ENCODE measurements at places on chromosomes 16 and 17.

GRCh38 chr17:20210614-20211013, 201.5 kb downstream of the SPECC1 start:
- DNase-seq, result no peak

DNA sequence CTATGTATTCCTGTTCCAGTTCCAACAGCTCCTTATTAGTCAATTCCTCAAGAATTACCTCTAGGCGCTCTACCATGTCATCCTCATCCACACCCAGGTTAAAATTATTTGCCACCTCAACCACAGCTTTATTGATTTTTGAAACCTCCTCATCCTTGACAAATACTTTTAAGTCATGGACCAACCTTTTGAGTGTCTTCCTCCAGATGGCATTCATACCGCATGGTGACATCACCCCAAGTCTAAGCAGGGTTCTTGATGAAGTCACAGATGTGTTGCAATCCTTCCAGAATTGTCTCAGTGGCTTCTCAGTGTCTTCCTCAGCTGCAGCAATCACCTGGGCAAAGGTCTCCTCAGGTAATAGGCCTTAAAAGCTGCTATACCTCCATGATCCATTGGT, 40.1 kb downstream of the BCL7C start:
- no peak for DNase-seq

DNA sequence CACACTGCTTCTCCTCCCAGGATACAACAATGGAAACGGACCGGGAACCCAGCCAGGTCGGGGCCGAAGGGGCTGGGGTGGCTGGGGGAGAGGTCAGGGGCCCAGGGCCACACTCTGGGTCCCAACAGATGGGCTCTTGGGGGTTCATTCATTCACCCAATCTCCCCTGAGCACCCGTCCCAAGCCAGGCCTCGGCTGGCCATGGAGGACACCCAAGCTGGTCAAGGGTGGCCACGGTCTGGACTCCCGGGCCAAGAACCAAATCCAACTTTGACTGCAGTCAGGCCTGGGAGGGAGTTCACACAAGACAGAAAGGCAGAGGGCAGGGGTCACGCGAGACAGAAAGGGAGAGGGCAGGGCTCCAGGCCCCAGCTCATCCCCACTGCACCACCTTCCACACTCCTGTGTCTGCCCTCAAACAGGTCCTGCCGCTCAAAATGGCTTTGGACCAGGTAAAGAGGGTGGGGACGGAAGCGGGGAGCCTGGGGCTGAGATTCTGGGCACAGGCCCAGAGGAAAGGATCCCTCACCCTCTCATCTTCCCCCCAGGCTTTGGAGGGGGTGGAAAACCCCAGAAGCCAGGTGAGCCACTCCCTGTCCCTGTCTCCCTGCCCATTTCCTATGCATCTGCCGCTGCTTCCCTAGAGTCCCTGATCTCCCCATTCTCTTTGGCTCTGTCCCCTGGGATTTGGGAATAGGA, 12.3 kb upstream of the PKMYT1 start:
- no peak for DNase-seq

- DNase-seq, result no peak
Observed at GRCh38 chr17:28684963-28685362, 23.0 kb downstream of the SUPT6H start.

DNA sequence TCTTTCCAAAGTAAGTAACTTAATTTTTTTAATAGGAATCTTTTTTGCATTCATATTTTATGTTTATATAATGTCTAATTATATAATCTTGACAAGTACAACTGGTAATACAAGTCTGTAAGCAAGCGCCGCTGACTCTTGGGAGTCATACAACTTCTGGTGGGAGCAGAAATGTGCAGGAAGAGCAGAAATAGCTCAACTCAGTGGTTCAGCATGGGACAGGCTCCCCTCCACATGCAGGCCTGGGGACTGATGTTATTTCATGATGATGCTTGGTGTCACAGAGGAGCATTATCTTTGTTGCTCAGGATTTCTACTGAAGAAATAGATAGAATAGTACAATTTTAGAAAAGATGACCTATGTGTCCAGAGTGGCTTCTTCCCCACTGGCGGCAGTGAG, 10.7 kb downstream of the UQCRC2 start:
- DNase-seq, result no peak

DNA sequence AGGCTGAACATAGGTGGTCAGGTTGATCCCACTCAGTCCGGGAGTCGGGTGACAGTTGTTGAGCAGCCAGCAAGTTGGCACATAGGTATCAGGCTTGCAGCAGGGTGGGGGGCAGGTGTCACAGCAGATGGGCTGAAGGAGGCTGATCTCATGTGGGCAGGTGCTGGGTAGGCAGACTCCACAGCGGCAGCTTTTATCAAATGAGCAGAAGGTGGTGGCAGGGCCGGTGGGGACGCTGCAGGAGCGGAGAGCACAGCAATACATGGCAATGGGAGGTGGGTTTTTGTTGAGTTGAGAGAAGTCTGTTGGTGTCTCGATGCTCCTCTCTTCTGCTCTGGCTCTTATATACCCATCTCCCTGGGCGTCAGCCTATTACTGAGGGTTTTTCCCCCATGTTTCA, at the start of gene KRTAP3-1:
Gene KRTAP3-1 (minus strand): TSS at position 318 of the 400 bp plus-strand sequence. CDS start 54 bp downstream, at position 264.
- no peak for DNase-seq

- DNase-seq, result no peak
Observed at GRCh38 chr17:69870751-69871199, 204.2 kb upstream of the KCNJ16 start.

- peak; percentile 4 for DNase-seq
Observed at GRCh38 chr16:78925083-78925767, 675.3 kb downstream of the MAF start.

GRCh38 chr16:76309639-76310335, 32.6 kb downstream of the CNTNAP4 start:
- DNase-seq, result no peak

DNA sequence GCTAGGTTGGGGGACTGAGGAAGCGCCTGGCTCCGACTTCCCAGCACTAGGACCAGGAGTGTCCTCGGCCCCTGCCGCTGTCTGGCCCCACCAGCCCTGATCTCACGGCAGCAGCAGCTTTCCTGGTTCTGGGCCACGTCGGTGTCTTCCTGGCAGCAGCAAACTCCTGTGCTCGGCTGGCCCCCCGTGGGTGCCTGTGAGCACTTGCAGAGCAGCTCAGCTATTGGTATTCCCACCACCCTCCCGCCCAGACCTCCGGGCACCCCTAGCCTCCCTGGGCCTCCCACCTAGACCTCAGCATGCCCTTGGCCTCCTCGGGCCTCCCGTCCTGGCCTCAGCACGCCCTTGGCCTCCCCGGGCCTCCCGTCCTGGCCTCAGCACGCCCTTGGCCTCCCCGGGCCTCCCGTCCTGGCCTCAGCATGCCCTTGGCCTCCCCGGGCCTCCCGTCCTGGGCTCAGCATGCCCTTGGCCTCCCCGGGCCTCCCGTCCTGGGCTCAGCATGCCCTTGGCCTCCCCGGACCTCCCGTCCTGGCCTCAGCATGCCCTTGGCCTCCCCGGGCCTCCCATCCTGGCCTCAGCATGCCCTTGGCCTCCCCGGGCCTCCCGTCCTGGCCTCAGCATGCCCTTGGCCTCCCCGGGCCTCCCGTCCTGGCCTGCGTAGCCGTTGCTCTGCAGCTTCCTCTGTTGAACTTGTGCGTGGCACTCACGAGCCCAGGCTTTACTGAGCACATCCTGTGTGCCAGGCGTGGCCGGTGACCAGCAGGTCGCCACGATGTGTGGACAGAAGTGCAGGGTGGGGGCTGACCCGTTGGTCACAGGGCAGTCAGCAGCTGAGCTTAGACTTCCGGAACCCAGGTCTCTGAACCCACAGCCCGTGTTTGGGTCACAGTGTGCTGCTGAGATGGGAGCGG, 51.8 kb upstream of the ACSF3 start:
- no peak for DNase-seq

GRCh38 chr17:56809820-56810179, 23.9 kb downstream of the C17orf67 start:
- no peak for DNase-seq

DNA sequence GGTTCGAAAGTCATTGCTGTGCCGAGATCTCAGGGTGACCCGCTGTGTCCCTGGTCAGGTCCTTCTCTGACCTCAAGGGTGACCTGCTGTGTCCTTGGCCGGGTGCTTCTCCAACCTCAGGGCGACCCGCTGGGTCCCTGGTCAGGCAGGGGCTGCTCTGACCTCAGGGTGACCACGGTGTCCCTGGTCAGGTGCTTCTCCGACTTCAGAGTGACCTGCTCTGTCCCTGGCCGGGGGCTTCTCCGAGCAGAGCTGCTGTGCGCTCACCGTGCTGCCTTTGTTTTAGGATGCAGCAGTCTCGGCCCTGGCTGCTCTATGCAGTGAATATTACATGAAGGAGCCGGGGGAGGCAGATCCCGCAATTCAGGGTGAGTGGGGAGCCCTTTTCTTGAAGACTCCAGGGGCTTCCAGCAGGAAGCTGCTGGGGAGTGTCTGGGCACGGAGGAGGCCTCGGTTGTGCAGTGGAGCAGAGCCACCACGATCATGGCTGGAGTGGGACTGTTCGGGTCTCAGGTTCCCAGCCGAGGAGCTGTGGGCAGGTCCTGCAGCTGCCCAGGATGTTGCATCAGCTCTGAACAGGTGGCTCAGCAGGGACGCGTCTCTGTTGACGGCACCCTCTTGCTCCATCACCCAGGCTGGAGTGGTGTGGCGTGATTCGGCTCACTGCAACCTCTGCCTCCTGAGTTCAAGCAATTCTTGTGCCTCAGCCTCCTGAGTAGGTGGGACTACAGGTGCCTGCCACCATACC, 83.7 kb upstream of the ZNF750 start:
- DNase-seq, result no peak

GRCh38 chr16:14365200-14365851, 264.7 kb downstream of the PARN start:
- no peak for DNase-seq

DNA sequence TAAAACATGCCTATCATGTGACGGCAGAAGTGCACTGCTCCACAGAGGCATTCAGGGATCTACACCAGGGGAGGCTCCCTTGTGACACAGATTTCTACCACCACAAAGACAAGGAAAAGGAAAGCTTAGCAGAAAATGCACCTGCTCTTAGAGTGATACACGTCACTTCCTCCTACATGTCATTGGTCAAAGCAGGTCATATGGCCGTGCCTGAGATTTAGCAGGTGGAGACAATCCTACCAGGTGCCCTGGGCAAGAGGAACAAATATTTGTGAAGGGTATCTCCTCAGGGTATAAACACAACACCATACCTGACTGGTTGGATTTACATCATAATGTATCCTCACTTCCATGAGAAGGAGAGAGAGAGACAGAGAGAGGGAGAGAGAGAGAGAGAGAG, 362.1 kb downstream of the HS3ST4 start:
- no peak for DNase-seq

DNA sequence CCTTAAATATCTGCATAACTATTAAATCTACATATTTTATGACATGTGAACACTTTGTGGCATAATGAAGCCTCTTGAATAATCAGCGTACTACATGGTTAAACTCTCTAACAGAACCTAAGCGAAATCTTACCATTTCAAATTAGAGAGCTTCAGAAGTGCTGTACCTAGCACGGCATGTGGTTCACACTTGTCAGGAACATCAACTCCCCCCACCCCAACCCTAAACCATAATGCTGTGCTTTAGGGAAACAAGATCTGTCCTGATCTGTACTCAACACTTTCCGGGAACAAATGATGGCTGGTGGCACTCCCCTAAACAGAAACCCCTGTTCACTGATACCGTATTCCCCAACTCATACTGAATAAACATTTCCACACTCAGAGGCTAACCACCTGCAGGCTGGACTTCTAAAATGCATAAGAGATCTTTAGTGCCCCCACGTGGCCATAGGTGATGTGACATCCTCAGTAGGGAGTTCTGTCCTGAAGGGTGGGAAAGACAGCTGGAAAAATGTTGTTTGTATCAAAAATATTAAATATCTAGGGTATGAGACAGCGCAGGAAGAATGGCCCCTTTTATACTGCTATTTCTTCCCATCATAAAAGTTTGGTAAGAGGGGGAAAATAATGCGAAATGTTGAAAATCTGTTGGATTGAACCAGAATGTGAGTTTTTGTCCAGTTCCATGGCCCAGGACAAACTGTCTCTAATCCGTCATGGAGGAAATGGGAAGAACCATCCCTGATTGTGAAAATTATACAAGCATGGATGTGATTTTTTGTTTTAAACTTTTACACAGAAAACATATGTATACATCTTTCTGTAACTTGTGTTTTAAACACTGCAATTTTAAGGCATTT, 88.6 kb downstream of the USP31 start:
- DNase-seq, result peak; percentile 51

- DNase-seq, result no peak
Observed at GRCh38 chr16:89314357-89314756, 96.9 kb downstream of the ZNF778 start.

GRCh38 chr16:1076801-1077576, 4.4 kb downstream of the SSTR5 start:
- no peak for DNase-seq

GRCh38 chr17:15268461-15268860, 3.3 kb upstream of the PMP22 start:
- DNase-seq, result no peak

GRCh38 chr16:46627746-46628145, 6.6 kb upstream of the SHCBP1 start:
- no peak for DNase-seq

DNA sequence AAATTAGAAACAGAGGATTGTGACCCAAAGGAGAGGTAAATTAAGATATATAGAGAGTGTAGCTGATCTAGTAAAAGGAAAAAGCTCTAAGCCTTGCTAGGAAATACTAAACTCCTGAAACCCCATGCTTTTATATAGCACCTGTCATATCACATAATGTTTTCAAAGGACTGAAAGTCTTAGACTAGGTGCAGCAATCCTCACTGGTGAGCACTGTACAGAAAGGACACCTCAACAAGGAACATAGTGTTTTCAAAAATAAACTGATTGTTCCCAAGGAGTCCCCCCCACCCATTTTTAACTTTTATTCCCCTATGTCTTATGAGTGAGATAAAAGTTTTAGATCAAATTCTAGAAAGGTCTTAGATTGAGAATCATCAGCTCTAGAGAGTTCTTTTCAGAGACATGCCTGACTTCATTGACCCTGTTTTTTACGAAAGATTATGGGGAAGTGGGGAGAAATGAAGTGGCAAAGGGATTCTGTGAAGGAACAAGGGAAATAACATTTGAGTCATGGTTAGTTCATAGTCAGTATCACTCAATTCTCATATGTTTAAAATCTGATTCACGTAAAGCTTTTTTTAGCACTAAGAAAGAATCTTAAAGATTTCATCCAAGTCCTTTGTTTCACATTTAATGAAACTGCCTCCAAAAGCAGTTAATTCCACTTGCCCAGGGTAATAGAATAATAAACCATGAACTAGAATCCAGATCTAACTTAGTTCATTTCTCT, 166.4 kb downstream of the CYB561 start:
- no peak for DNase-seq

All from AML-193 (cell line).